Cerebellar cortex (tissue), 1 donor: ENCODE measurements at places on chromosomes 3 and 15.

DNA sequence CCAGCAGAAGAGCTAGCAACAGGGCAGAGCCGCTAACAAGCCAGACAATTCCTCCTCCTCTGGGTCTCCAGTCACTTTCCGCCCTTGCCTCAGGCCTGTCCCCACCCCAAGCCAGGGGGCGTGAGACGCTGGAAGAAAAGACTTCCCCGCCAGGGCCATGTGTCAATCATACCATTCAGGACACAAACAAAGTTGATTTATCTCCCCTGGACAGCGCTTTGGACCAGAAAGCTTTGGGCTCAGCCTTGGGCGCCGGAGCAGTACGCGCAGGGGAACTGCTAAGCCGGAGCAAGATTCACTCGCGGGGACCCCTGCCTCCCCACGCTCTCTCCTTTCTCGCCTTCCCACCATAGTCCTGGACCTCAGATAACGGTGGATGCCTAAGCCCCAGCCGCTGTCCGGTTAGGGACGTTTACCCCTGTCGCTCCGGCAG, 479 bp downstream of the LRRC2 start:
- DNase-seq: peak; percentile 35

GRCh38 chr3:140319739-140320138, 358.1 kb upstream of the TRIM42 start:
- DNase-seq: no peak

DNA sequence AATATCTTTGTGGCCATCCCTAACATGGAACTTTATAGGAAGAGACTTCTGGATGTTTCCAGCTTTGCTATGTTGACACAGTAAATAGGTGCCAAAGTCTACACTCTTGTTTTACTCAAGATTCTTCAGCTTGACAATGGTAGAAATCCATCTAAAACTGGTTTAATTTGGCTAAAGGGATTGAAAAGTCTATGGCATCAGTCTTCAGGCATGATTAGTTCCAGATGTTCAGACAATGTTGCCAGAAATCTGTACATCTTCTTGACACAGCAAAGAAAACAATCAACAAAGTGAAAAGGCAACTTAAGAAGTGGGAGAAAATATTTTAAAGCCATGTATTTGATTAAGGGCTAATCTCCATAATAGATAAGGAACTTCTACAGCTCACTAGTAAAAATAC, 130.5 kb downstream of the LRRC3B start:
- no peak for DNase-seq

GRCh38 chr3:149428087-149428486, 46.4 kb upstream of the TM4SF4 start:
- DNase-seq: no peak
